ENCODE measurements at places on chromosomes 7 and 10. TPM values are rescaled to one million over a fixed set of nuclear protein-coding genes. Genes with fewer than 3 reads are reported as not detected.

- no peak for DNase-seq
These were observed 61.1 kb downstream of the SLC29A4 start for GRCh38 chr7:5343884-5344283.

- DNase-seq: no peak
These were observed 10.3 kb upstream of the PCBD1 start for GRCh38 chr10:70898687-70899086.

- no peak for DNase-seq
These were observed 14.6 kb upstream of the ST7 start for GRCh38 chr7:116938678-116939077.

GRCh38 chr10:103544657-103545310, 51.3 kb downstream of the NEURL1 start:
- DNase-seq: no peak

GRCh38 chr7:107494315-107494751, 24.5 kb downstream of the GPR22 start:
- DNase-seq: no peak

The CFAP46 gene
- 0.21 TPM for total RNA-seq

The PIP gene
- not detected for total RNA-seq

The STEAP4 gene
- total RNA-seq: not detected

Data from activated CD4-positive, alpha-beta T cell treated with anti-CD3 and anti-CD28 coated beads for 36 hours (primary cell).